HFFc6 (cell line): ENCODE measurements at places on chromosomes 5 and 9.
A peak's percentile ranks its signal among the peaks of the same experiment; 100 is the strongest.

GRCh38 chr9:115013998-115014397, 83.6 kb upstream of the TNFSF8 start:
- peak; percentile 66 for DNase-seq

DNA sequence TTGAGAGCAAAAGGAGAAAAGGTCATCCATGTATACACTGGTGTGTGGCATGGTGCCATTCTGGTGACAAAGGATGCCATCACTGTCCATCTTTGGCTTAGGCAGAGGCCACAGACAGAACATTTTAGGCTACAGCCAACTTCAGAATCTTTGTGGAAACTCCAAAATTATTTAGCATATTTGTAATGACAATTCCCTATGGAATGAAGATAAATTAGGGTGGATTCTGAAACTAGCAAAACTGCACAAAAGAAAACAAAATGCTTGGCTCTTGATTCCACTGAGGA, 92.5 kb downstream of the FBXW11 start:
- DNase-seq: peak; percentile 9

DNA sequence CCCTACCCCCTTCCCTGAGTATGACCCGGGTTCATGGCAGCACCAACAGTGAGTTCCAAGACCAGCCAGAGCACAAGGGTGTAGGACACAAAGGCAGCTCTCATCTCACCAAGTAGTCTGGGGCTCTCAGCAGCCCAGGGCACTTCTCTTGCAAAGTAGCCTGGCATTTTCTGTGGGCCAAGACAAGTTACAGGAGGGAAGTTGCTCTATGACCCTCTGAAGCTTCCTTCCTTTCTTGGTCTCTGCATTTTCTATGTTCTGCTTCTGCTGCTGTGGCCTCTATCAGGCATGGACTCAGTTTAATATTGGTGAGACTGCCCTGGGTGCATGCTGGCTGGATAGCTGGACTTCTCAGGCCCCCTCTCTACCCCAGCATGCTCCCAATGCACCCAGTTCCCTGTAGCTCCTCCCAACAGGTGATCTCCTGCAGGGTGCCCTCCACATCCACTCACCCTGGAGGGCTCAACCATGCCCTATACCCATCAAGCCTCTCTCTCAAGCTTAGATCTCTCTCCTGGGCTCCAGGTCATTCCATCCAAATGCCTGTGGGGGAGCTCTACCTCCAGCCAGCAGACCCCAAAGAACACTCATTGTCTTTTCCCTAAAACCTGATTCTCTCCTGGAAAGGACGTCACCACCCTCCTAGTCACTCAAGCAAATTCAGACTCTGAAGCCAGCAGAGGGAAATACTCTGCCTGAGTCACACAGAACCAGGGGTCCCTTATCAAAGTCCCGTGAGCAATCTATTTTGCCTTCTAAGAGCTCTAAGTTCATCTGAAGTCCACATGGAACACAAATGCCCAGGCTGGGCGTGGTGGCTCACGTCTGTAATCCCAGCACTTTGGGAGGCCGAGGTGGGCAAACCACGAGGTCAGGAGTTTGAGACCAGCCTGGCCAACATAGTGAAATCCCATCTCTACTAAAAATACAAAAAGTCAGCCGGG, 13.8 kb downstream of the TBC1D2 start:
- no peak for DNase-seq

DNA sequence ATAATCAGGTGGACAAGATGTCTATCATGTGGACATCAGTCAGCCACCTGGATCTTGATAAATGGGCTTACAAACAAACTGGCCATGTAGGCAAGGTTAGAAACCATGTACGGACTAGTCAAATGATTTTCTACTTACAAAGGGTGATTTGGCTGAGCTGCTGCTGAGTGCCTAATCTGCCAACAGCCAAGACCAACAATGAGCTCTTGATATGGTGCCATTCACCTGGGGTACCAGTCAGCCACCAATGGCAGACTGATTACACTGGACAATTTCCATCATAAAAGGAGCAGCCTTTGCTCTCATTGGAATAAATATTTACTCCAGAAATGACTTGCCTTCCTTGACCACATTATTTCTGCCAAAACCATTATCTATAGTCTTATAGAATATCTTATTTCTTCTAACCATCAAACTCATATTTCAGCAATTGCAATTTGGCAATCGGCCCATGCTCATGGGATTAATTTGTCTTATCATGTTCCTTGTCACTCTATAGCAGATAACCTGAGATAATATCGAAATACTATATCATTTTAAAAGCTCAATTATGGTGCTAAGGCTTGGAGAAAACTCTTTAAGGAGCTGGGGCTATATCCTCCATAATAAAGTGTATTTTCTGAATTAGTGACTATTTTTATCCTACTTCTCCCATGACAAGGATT, 135.1 kb downstream of the SLC25A46 start:
- DNase-seq: no peak

GRCh38 chr5:79202076-79202475, 33.9 kb upstream of the JMY start:
- peak; percentile 51 for DNase-seq

- no peak for DNase-seq
Observed at GRCh38 chr5:123474228-123474627, 37.7 kb upstream of the CSNK1G3 start.

DNA sequence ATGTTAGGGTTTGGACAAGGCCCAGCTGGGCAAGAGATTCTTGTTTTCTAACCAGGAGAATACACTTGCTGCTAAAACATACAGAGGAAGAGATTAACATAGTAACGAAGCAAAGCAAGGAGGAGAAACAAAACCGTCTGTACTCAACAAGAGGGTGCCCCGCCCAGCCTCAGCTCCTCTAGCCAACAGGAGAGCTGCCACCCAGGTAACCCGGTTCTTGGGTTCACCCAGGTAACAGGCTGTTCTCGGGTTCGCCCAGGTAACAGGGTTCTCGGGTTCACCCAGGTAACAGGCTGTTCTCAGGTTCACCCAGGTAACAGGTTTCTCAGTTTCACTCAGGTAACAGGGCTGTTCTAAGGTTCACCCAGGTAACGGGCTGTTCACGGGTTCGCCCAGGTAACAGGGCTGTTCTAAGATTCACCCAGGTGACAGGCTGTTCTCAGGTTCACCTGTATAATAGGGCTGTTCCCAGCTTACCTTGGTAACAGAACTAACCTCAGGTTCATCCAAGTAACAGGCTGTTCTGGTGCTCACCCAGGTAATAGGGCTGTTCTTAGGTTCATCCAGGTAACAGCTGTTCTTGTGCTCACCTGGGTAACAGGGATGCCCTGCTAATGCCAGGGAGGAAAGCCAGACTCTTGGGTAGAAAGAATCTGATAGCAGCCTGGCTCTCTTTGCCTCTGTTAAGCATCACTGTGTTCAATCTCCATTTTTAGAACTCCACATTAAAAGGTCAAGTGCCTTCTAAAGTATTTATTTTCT, 271.6 kb downstream of the SYK start:
- DNase-seq: no peak

GRCh38 chr9:107868186-107868585, 378.6 kb upstream of the KLF4 start:
- no peak for DNase-seq

GRCh38 chr5:143593723-143594122, 190.2 kb upstream of the NR3C1 start:
- no peak for DNase-seq

- DNase-seq: no peak
Observed at GRCh38 chr5:54602475-54602874, 84.9 kb downstream of the SNX18 start.

- DNase-seq: no peak
Observed at GRCh38 chr5:19314840-19315239, 673.2 kb downstream of the CDH18 start.

GRCh38 chr9:37949576-37949975, 45.6 kb upstream of the SLC25A51 start:
- peak; percentile 53 for DNase-seq

DNA sequence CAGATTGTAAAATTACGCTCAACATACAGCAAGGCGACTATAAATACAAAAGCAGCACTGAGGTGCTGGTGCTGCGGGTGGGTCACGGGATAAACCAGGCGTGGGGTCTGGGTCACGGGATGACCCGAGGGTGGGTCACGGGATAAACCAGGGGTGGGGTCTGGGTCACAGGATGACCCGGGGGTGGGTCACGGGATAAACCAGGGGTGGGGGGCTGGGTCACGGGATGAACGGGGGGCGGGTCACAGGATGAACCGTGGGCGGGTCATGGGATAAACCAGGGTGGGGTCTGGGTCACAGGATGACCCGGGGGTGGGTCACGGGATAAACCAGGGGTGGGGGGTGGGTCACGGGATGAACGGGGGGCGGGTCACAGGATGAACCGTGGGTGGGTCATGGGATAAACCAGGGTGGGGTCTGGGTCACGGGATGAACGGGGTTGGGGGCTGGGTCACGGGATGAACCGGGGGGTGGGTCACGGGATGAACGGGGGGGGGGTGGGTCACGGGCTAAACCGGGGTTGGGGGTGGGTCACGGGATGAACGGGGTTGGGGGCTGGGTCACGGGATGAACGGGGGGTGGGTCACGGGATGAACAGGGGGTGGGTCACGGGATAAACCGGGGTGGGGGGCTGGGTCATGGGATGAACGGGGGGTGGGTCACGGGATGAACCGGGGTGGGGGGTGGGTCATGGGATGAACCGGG, 30.2 kb upstream of the SLC9A3 start:
- no peak for DNase-seq

GRCh38 chr9:113620377-113621161, 157.0 kb downstream of the RGS3 start:
- peak; percentile 86 for DNase-seq

DNA sequence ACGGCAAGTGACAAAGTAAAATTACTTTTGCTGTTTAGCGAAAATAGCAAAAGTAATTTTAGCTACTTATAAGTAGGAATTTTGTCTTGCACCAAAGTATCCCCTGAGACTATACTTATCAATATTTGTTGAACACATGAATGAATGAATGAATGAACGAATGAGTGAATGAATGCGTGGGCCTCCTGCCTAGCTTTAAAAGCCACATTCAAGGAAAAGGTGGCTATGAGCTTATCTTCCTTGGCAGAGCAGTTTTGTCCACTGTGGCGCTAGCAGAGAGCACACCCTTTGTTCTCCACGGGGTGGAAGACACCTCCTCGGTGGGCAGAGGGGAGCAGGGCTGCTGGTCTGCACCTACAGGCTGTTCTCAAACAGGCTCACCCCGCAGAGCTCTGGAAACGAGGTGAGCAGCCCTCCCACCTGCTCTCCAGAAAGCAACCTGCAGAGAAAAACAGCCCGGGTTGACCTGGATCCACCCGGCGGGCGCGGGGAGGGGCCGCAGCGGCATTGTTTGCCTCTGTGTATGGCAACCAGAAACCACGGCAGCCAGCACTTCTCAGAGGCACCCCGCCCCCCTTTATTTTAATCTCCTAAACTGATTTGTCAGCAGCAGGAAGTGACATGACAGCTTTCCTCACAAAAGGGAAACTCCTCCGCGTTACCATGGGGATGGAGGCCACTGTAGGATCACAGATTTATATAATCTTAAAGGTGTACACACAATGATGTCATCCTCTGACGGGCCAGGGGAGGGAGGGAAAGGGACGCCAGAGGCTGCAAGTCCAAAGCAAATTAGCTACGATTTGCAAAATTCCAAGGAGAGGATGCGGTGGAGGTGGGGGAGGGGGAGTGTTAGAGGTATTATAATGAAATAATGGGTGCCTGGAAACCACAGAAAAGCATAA, 5.9 kb downstream of the DUSP1 start:
- DNase-seq: peak; percentile 100

GRCh38 chr5:87765009-87765408, 352.3 kb upstream of the CCNH start:
- DNase-seq: no peak

DNA sequence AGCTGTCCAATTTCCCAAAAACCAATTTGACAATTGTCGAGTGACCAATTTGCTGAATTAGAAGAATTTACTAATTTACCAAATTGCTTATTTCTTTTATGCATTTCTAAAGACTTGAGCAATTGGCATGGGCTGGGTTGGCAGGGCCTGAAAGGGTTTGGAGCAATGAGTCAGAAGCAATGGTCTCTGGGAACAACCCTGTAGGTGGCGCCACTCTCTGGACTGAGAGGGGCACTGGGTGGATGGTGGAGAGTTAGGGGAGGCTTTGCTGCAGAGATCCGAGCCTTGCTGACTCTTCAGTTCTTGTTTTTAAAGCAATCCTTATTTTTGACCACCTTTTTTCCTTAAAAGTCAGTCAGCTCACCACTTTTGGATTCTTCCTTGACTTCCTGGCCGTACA, 71.5 kb upstream of the RPS23 start:
- DNase-seq: peak; percentile 13

GRCh38 chr5:180235846-180236245, 26.8 kb upstream of the RASGEF1C start:
- no peak for DNase-seq

DNA sequence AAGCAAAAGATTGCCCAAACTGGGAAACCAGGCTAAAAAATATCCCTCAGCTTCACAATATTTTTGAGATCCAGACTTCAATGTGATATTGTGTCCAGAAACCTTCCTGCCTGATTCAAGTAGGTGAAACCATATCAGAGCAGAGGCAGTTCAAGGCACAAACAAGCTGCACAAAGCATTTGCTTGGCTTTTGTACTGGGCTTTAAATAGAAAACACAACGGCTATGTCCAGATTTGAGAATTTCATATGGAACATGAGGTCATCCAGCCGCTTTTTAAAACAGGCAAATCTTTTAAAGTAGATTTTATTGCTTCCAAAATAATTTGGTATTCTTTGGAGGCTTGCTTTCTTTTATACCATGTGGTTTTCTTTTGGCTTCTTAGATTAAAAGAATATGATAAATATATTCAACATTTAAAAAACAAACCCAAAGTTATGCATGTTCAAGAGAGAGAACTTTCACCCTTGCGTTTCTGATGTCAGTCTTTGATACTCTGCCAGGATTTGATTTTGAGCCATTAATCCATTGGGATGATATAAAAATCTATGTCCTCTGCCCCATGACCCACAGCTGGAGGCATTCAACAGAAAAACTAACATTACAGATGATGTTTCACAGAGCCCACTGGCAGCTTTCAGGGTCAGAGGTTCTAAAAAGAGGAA, 29.0 kb upstream of the CCDC112 start:
- no peak for DNase-seq

DNA sequence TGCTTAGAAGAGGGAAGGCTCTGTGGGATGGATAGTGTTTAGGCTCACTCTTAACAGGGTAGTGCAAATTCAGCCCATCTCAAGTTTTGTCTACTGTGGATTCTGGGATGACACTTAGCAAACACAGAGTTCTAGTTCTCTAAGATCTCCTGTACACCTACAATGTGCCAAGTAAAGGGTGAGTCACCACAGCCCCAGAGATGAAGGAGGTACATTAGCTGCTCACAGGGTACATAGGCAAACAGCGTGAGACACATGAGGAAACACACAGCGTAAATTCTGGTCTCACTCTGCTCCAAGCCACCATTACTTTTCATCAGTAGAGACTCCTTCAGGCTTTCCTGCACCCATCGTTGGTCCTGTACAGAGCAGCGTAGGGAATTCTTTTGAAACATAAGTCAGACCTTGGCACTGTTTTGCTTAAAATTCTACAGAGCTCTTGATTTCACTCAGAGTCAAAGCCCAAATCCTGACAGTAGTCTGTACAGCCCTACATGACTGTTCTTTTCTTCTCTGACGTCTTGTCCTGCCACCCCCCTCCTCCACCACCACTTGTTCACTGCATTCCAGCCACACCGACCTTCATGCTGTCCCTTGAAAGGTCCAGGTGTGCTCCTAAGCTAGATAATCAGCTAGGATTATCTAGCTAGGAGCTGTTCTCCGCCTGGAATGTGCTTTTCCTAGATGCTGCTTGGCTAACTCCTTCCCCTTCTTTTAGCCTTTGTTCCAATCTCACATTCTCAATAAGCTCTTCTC, 8.7 kb downstream of the ASTN2 start:
- no peak for DNase-seq

- DNase-seq: no peak
Observed at GRCh38 chr5:87164409-87164808, 103.3 kb upstream of the RASA1 start.

- no peak for DNase-seq
Observed at GRCh38 chr5:180612683-180613082, 21.4 kb upstream of the SCGB3A1 start.
